Fibroblast of villous mesenchyme (primary cell): ENCODE measurements at places on chromosomes 3 and 15. TPM values are rescaled to one million over a fixed set of nuclear protein-coding genes. Genes with fewer than 3 reads are reported as not detected.

DNA sequence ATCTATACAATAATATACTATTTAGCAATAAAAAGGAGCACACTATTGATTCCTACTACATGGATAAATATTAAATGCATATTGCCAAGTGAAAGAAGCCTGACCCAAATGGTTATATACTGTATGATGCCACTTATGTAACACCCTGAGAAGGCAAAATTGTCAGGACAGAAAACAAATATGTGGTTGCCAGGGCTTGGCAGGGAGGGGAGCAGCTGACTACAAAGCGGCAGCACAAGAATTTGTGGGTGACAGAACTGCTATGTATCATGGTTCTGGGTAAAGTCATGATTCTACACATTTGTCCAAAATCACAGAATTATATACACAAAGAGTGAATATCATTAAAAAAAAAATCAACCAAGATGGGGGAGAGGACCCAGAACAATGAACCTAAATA, 22.5 kb downstream of the TBC1D2B start:
- no peak for DNase-seq

DNA sequence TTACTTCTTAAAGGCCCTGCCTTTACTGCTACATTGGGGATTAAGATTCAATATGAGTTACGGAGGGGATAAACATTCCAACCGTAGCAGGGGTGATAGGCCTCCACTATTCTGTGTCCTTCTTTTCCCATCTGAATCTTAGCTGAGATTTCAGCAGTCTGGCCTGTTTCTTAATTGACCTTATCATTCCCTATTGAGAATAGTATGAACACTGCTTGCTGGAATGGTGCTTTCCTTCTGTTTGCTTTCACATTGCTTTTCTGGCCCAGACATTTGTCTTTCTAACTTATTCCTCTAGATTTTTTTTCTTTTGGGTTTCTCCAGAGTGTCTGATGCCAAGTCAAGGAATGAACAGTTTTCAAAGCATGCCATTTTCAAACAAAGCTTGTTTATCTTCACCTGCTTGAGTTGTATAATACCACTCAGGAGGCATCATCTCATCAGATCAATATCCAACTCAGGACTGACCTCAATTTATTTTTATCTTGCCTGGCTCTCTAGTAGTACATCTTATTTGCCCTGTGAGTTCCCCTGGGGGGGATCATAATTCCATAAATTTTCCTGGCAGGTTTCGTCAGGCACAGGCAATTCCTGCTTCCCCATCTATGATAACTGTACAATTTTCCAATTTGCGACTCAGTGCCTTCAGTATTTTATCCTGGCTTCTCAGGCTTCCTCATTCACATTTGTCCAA, 161.1 kb upstream of the STT3B start:
- no peak for DNase-seq

The GOLGA6L9 gene
- 1.3 TPM in 2 replicates for total RNA-seq

GRCh38 chr3:123236902-123237301, 35.2 kb downstream of the SEC22A start:
- DNase-seq, result no peak

DNA sequence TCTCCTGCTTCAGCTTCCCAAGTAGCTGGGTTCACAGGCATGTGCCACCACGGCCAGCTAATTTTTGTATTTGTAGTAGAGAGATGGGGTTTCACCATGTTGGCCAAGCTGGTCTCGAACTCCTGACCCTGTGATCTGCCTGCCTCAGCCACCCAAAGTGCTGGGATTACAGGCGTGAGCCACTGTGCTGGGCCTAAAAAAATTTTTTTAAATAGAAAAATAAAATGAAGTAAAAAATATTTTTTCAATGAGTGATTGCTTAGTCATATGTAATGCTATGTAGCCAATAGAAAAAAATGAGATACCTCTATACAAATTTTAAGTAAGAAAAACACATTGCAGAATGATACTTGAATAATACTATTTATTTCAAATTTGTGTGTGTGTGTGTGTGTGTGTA, 27.9 kb upstream of the SLC30A4 start:
- peak; percentile 2 for DNase-seq

The GHRL gene
- 0.32 TPM in 1 of 2 replicates, not detected in the other for total RNA-seq

- no peak for DNase-seq
Measured at GRCh38 chr15:41968701-41969100, 3.7 kb downstream of the EHD4 start.

The SLC12A1 gene
- not detected in 2 replicates for total RNA-seq

DNA sequence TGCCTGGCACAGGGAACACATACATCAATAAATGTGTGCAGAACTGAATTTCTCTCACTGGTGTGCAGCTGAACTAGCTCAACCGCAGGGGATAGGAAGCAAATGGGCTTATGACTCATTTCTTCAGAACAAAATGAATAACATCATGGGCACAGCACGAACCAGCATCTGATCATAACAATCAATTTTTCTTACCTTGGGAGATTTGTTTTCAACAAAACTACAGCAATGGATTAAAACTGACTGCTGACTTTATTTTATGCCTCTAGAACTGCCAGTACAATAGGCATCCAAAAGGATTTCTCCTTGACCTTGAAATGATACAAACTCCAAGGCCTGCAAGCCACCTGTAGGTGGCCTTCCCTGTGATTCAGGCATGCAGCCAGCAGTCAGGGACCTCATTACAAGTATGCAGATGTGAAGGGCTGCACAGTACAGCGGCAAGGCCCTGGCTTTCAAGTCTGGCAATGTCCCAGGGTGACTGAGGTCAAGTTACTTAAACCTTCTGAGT, 26.1 kb downstream of the TAMM41 start:
- no peak for DNase-seq

GRCh38 chr3:11306817-11307589, 34.8 kb downstream of the ATG7 start:
- peak; percentile 28 for DNase-seq

The DNASE1L3 gene
- not detected in 2 replicates for total RNA-seq

The TMEM207 gene
- not detected in 2 replicates for total RNA-seq

DNA sequence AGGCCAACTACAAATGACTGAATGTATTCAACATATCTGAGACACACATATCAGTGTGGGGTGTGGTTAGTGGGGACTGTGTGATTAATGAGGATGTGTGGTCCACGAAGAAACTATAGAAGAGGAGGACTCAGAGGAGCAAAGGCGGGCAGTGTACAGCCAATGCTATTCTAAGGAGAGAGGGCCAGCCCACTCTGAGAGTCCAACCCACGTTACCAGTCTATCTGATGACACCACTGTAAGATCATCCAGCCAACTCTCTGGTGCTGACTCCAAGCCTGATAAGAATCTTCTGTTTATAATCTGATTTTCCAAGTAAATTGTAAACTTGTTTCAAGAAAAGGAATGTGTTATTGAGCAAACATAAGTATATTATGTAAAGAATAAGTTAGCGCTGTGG, 47.2 kb downstream of the MCF2L2 start:
- DNase-seq, result peak; percentile 93

The MORC1 gene
- total RNA-seq, result not detected in 2 replicates

The PRR20G gene
- not detected in 2 replicates for total RNA-seq
